Keratinocyte (primary cell): ENCODE measurements at places on chromosomes 5 and 9. TPM values are rescaled to one million over a fixed set of nuclear protein-coding genes. Genes with fewer than 3 reads are reported as not detected.

GRCh38 chr9:107751567-107752210, 262.1 kb upstream of the KLF4 start:
- peak; percentile 50 for DNase-seq
- H3K27ac ChIP-seq: peak overlapping the region; percentile 60
- peaks cover 48% of the 10 kb centered on the region for H3K4me1 ChIP-seq
- no peaks in the 10 kb centered on the region for H3K36me3 ChIP-seq

DNA sequence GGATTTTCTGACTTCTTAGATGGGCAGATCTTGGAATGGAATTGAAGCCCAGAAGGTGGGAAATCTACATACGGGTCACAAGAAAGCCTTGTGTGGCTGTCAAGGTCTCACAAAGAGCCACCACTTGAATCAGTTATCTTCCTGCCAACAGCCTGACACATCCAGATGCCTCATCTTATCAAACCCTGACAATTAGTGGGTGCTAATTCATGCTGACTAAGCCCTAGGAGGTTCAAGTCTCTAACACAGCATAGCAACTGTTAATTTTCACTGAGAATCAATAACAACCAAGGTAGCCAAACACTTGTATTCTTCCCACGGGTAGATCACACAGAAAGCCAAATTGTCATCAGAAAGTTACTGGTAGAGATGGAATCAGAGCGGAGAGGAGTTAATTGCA, 222.2 kb downstream of the TMEM167A start:
- no peak overlapping the region for H3K4me3 ChIP-seq
- H3K36me3 ChIP-seq: no peaks in the 10 kb centered on the region
- H3K4me1 ChIP-seq: no peaks in the 10 kb centered on the region
- no peaks in the 10 kb centered on the region for H3K27me3 ChIP-seq
- no peak for DNase-seq

DNA sequence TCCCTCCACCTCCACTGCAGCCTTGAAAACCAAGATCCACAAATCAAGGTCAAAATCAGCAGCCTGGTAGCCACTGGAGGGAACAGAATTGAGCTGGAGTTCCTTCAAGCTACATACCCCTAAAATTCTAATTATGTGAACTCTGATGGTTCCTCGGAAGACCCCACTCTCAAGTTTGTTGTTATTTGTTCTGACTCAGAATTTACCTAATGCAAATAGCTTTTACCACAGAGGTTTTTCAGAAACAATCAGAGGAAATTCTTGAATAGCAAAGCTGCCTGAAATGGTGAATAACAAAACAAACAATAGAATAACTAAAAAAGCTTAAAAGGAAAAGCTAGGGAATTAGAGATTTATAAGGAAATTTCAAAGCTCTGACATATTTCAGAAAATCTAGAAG, 220.0 kb downstream of the CDH18 start:
- no peaks in the 10 kb centered on the region for H3K27me3 ChIP-seq
- no peak overlapping the region for H3K27ac ChIP-seq
- no peaks in the 10 kb centered on the region for H3K36me3 ChIP-seq
- no peak overlapping the region for H3K4me3 ChIP-seq
- H3K4me1 ChIP-seq: no peaks in the 10 kb centered on the region

DNA sequence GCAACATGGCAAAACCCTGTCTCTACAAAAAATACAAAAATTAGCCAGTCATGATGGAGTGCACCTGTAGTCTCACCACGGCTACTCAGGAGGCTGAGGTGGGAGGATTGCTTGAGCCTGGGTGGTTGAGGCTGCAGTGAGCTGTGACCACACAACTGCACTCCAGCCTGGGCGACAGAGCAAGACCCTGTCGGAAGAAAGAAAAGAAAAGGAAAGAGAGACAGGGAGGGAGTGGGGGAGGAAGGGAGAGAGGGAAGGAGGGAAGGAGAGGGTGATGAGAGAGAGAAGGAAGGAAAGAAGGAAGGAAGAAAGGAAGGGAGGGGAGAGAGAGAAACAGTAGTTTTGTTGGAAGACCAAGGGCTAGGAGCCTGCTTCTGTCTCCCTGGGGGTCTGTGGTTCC, 142.4 kb downstream of the C9orf50 start:
- no peak for DNase-seq
- no peak overlapping the region for H3K27ac ChIP-seq
- no peaks in the 10 kb centered on the region for H3K36me3 ChIP-seq
- no peak overlapping the region for H3K4me3 ChIP-seq
- no peaks in the 10 kb centered on the region for H3K27me3 ChIP-seq

- no peaks in the 10 kb centered on the region for H3K27me3 ChIP-seq
- no peak overlapping the region for H3K4me3 ChIP-seq
- H3K27ac ChIP-seq: no peak overlapping the region
- peaks cover 9% of the 10 kb centered on the region for H3K36me3 ChIP-seq
- H3K4me1 ChIP-seq: peaks cover 39% of the 10 kb centered on the region
Observed at GRCh38 chr9:131997779-131998178, 81.9 kb downstream of the MED27 start.

Gene GRIN1
- polyA plus RNA-seq: 0.03 to 0.26 TPM (median 0.03 TPM) in 3 replicates

Gene NIPBL
- 21.4 to 26.0 TPM (median 23.4 TPM) in 3 replicates for polyA plus RNA-seq

Gene OLFM1
- 0.25 to 0.46 TPM (median 0.37 TPM) in 3 replicates for polyA plus RNA-seq

Gene BARHL1
- not detected in 3 replicates for polyA plus RNA-seq

Gene GM2A
- 98.5 to 167 TPM (median 117 TPM) in 3 replicates for polyA plus RNA-seq

Gene TAF11L3
- polyA plus RNA-seq: not detected in 3 replicates

Gene MAP1B
- polyA plus RNA-seq: 3.3 to 5.5 TPM (median 3.6 TPM) in 3 replicates
